ENCODE measurements at places on chromosomes 6 and 20. TPM values are rescaled to one million over a fixed set of nuclear protein-coding genes. Genes with fewer than 3 reads are reported as not detected.

Gene COL9A1
- not detected for total RNA-seq

Gene TCF15
- total RNA-seq, result not detected

Gene SYNDIG1
- 0.57 TPM for total RNA-seq

Gene PDE7B
- 20.2 TPM for total RNA-seq

Gene FAM83B
- 0.44 TPM for total RNA-seq

Gene SLCO4A1
- 6.6 TPM for total RNA-seq

Gene TGM2
- 1,516 TPM for total RNA-seq

Gene CRYBG1
- total RNA-seq, result 3.1 TPM

Gene ZBTB22
- total RNA-seq, result 18.3 TPM

Gene ARMC2
- total RNA-seq, result 0.88 TPM

Gene RPS10
- total RNA-seq, result 1,327 TPM

Gene GRM1
- total RNA-seq, result not detected

Gene WFDC10B
- total RNA-seq, result not detected

Data from placental pericyte (primary cell).